ENCODE measurements at places on chromosomes 13 and 19. TPM values are rescaled to one million over a fixed set of nuclear protein-coding genes. Genes with fewer than 3 reads are reported as not detected.

The GRIK5 gene
- 0.17 TPM for polyA plus RNA-seq

The PSG11 gene
- not detected for polyA plus RNA-seq

The DHDH gene
- polyA plus RNA-seq = 0.52 TPM

- DNase-seq = no peak
Measured at GRCh38 chr13:108225440-108225839, 7.2 kb downstream of the ABHD13 start.

DNA sequence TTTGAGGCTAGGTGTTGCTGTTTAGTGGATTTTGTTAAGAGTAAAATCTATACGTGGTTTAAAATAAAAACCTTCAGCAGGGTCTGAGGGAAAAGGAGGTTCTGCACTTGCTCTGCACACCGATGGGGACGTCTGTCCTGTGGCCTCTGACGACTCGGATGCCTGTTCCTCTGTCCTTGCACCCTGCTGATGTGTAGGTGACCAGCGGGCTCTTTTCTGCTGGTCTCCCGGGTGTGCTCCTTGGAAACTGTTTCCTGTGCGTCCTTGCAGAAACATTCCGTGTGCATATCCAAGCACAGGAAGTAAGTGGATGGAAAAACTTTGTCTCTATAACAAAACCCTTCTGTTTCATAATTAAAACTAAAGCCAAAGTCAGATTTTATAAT lies 3.8 kb downstream of the ATP4B start:
- no peak for DNase-seq

GRCh38 chr19:16623576-16623975 lies 4.4 kb downstream of the MED26 start:
- no peak for DNase-seq

DNA sequence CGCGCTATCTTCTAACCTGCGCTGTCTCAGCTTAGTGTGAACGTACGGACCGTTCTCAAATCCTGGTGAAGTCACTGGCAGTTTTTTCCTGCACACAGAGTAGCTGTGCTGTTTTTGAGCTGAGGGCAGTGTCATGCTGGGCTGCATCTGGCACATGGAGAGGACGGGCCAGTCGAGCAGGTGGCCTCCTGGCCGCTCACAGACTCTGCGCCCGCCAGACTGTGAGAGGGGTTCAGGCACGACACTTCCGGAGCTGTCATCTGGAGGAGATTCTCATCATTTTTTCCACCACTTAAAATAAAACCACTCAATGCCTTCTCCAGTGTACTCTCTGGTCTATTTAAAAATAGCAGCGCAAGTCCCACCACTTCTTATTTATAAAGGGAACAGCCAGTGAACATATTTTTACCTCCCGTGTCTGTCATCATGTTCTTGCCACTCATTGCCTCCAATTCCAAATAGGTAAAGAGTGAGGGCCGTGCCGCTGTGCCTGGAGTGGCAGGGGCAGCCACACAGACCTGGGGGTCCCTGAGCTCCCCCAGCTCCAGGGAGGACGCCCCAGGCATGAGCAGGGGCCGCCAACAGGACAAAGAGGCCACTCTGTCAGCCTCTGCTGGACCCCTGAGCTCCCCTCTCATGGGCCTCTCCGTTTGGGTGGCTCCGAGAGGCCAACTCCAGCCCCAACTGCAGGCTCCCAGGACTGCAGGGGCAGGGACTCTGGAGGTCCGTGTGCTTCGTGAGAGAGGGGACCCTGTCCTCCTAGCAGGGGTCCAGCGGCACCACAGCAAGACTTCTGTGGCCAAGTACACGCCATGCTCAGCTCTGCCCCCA lies 36.9 kb upstream of the GRTP1 start:
- DNase-seq = no peak

DNA sequence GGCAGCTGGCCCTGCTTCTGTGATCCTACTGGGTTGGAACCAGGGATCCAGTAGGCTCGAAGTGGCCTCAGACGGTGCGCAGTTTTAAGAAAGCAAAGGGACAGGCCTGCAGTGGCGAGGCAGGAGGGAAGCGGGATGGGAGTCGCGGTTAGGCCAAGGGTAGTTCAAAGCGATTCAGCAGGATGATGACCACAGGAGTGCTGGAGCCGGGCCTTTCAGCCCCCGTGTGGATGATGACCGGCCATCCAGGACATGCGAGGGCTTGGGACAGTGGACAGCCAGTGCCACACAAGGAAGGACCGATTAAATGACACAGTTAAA lies 854 bp downstream of the RNASEH2B start:
- DNase-seq = no peak

- DNase-seq = no peak
Measured at GRCh38 chr19:38721979-38722773, 22.1 kb downstream of the CAPN12 start.

GRCh38 chr13:105219651-105220050 lies 1315.8 kb downstream of the EFNB2 start:
- DNase-seq = no peak

- no peak for DNase-seq
Measured at GRCh38 chr19:18991006-18991405, 42.3 kb downstream of the SUGP2 start.

DNA sequence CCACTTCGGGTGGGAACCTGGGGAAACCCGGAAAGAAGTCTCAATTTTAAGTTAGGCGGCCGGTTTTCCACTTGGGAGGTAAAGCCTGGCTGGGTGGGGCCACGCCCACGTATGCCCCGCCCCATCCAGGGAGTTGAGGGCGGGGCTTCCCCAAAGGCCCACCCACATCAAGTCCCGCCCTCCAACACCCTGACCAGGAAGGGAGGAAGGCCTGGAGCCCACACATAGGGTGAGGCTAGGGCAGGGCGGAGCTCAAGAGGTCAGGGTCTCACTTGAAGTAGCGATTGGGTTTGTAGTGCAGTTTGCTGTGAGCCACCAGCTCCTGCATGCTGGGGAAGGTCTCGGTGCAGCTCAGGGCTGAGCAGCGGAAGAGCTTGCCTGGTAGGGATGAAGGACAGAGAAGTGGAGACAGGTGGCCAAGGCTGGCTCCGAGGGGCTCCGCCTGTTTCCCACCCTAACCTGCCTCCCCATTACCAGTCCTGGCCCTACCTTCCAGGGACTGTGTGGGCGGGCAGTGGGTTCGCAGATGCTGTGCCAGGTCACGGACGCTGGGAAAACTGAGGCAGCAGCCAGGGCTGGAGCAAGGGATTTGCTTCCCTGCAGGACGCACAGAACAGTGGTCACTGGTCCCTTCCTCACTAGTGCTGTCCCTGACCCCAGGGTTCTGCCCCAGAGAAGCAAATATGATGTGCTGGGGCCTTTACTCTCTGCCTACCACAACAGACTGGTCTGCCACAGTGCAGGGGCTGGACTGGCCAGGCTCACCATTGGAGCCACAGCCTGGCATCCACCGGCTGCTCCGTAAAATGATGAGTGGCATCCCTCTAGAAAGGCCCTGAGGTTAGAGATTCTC lies 1.6 kb downstream of the ZNF414 start:
- DNase-seq = no peak

- no peak for DNase-seq
Measured at GRCh38 chr19:13085666-13086065, 17.0 kb downstream of the LYL1 start.

DNA sequence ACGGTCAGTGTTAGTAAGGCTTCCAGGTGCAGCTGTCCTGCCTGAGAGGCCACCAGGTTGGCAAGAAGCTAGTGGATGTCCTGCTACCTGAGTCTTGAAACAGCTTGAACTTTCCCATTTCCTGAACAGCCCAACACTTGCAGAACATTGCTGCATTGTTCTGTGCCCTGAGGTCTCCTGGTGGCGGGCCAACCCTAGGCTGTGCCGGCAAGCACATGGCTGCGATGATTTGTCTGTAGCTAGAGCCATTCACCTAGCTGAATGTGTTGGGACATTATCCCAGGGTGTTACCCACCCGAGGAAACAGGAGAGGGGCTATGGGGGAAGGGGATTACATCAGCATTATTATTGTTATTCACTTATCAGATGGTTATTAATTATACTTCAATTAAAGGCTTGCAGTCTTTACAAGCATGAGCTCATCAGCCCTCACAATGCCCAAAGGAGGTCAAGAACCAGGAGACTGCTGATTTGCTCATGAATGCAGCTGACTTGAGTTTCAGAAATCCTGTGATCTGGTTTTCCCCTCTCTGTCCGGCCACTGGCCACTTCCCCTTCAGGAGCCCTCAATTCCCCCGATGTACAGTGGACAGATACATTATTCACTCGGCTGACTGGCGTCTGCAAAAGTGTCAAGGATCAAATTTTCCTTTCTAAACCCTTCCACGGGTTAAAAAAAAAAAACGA lies 187.6 kb upstream of the TSC22D1 start:
- no peak for DNase-seq

- no peak for DNase-seq
Measured at GRCh38 chr13:100347968-100348367, 240.6 kb downstream of the GGACT start.

All from keratinocyte (primary cell).